ENCODE measurements at places on chromosomes 4 and X.

DNA sequence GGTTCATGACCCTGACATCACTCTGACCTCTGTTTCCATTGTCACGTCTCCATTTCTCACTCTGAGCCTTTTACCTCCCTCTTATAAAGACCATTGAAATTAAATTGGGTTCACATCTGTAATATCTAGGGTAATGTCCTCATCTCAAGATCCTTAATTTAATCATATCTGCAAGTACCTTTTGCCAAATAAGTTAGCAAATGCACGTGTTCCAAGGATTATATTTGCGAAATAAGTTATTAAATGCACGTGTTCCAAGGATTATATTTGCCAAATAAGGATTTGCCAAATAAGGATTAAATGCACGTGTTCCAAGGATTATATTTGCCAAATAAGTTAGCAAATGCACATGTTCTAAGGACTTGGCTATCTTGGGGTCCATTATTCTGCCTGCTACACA, 938.0 kb downstream of the NLGN4X start:
- DNase-seq: no peak

- peak; percentile 88 for DNase-seq
These were observed 213.5 kb downstream of the CBR4 start for GRCh38 chr4:168796362-168797106.

DNA sequence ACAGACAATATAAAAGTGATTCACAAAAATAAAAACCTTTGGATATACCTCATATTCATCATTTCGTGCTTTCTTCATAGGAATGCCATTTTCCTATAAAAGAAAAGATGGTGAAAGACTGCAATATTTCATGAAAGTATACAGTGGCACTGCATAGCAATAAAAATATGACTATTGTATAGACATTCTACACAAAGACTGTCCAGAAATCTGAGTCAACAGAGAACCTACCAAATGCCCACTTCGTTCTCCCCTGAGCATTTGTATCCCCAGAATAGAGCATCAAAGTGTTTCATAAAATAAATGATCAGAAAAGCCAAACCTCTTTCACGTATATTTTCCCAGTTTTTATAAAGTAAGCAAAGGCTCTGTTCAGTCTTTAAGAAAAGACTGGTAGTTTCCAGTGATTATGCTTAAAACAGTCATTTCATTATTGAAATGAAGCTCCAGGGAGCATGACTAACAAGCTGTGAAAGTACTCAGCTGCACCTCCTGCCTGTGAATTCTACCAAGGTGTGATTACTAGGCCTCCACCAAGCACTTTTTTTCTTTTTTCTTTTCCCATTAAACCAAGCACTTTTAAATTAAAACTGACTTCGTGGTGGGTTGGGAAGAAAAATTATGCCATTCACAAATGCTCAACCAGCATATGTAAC, 20.2 kb downstream of the PPA2 start:
- DNase-seq: no peak

DNA sequence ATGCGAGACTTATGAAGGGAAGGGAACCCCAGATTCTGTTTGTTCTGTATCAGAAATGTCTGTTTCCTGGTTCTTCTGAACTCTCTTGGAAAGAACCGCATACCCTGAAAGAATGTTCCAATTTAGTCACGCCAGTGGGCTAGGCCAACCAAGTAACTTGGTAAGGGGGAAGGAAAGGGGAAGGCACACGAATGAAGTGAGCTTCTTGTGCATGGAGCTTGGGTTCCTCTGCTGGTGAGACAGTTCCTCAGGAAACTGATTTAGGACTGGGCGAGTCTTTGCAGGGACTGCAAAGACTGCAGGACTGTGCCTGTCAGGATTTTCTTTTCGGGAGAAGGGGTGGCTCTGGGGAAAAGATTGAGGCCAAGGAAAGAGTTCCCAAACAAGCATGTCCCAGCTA, 35.6 kb downstream of the FRMPD3 start:
- DNase-seq: no peak
